Activated CD4-positive, alpha-beta T cell treated with anti-CD3 and anti-CD28 coated beads, Interleukin-2, amount 50 U/mL, for 24 hours (primary cell): ENCODE measurements at places on chromosomes 3 and 15.

DNA sequence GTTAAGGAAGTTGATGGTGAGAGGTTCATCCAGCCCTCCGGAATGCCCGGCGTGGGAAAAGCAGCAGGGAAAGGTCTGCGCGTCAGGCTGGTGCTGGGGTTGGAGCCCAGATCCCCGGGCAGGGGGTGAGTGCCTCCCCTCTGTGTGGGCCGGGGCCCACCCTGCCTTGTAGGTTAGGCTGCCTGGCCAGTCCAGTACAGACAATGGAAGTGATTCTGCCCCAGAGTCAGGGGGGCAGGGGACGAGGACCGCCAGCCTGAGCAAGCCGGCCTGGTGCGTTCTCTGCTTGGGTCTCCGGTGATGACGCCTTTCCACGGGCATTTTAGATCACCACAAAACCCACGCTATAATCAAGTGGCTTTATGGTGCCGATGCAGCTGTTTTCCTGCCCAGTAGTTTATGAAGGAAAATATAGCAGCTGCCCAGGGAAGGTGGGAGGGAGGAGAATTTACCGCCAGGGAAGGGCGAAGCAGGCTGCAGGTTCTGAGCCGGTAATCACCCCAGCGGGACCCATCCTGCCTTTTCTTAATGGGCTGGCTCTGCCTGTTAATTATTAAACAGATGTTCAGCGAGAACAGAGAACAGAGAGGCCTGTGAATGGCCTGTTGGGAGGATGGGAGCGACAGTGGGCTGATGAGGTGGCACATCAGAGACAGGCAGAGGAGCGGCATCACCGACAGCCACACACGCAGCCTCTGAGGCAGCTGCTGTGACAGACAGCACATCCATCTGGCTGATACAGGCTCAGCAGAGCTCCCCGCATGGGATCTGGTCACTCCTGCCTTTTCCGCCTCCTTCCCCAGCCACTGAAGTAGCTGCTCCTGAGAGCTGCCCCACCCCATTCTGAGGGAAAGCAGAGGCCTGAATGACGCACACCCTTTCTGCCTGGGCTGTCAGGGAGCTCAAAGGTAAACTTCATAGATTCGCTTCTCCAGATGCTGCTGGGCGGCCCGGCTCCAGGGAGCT is 35.2 kb downstream of the BDH1 start:
- no peak for DNase-seq

GRCh38 chr3:134656211-134656800 is 5.5 kb upstream of the KY start:
- DNase-seq = no peak

GRCh38 chr3:109685084-109686079 is 348.0 kb upstream of the DPPA4 start:
- DNase-seq = no peak

DNA sequence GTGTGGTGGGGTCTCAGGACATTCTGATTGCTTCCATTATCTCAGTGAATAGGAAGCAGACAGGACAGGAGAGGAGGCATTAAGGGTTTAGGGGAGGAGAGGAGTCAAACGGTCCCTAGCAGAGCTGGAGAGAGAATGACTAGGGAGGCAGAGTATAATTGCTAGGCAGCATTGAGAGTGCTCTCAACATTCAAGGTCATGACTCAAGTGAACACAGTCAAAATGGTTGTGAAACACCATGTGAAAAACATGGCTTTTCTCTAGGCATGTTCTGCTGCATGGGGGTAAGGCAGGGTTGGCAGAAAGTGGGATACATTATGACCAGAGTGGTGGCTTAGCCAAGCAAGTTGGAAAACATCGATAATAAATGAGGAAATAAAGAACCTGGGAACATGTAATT is 19.5 kb upstream of the HRH1 start:
- no peak for DNase-seq

- no peak for DNase-seq
Observed at GRCh38 chr3:173064631-173065030, 76.4 kb downstream of the SPATA16 start.

- DNase-seq = no peak
Observed at GRCh38 chr3:16084887-16085286, 89.6 kb upstream of the GALNT15 start.

DNA sequence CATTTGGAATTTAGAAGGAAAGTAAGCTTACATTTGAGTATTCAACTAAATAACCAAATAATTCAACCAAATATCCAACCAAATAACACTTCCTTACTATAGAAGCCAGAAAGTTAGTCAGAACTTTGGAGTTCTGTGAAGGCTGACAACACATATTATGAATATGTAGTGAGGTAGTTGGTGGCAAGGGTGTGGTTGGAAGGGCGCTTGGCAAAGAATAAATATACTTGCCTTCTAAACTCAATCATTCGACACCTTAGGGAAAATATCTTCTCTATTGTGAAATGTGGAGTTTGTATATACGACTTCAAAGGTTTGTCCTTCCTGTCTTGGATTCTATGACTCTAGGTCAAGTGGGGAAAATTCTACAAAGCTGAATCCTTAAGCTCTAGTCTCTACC is 111.7 kb upstream of the OSTN start:
- DNase-seq = no peak

DNA sequence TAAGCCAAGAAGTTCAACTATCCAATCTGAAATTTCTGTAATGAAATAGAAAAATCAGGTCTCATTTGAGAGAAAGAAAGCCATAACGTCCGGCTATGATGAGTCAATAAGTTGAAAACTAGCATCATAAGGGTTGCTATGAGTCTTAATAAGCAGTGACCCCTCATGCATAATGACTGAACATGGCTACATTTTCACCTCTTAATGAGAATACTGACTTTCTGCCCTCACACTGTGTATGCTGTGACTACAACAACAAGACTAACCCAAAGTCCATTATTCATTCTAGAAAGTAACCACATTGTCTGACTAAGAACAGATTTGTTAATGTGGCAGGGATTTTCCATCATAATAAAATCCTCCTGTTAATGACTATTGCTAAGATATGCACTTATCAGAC is 884.0 kb upstream of the CADM2 start:
- no peak for DNase-seq

GRCh38 chr15:63484433-63485186 is 19.8 kb upstream of the USP3 start:
- DNase-seq = no peak

DNA sequence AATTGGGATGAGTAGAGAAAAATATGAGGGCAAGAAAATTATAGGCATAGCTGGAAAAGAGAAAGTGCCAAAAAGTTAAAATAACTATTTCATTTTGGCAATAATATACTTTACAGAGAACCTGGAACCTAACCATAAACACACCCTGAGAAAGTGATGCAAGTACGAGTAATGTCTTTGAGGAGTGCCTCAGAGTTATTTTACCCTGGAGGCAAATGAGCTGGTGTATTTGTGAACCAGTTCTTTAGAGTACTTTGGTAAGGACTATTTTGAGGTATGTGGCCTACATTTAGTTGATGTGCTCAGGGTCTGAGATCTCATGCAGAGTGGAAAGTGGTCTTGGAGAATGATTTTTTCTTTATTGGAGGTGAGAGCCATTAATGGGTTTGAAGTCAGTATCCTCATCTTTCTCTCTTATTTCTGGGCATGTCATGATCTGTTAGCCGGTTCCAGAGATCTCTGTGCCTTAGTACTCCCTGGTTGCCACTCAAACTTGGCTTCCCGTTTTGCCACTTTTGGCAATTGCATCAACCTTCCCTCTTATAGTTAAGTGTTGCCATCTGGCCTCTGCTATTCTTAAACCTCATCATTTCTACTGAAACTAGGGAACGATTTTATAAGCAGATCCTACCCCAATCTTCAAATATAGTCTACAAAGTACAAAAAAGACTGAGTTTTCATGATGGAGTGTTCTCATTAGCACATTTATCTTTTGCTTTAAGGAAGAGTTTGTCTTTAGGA is 145.7 kb downstream of the EPHA6 start:
- DNase-seq = no peak

GRCh38 chr3:4581124-4581424 is 87.9 kb downstream of the ITPR1 start:
- DNase-seq = no peak

DNA sequence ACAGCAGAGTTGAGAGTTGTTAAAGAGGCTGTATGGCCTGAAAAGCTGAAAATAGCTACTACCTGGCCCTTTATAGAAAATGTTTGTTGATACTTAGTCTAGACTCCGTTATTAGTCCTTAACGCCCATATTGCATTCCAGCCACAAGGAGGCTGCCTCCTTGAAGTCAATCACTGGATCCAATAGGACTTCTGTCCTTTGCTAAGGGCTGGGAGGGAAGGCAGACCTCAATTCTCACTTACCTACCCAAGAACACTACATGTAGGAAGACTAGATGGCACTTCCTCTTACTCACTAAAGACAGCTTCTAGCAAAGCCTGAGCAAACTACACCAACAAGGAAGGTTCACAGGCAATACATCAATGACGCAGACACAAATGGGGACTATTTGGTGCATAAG is 139.5 kb upstream of the HACD2 start:
- DNase-seq = no peak

GRCh38 chr15:56971571-56971970 is 53.1 kb downstream of the TCF12 start:
- DNase-seq = no peak

GRCh38 chr15:27271258-27271657 is 300.3 kb downstream of the GABRG3 start:
- DNase-seq = no peak

DNA sequence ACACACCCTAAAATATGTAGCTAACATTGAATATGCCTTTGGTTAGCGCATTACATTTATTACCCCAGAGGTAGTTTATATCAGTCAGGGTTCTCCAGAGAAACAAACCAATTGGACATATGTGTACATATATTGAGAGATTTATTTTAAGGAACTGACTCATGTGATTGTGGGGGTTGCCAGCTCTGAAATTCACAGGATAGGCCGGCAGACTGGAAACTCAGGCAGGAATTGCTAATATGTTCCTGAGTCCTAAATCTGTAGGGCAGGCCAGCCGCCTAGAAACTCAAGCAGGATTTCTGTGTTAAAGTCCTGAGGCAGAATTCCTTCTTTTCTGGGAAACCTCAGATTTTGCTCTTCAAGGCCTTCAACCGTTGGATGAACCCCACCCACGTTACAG is 189.7 kb downstream of the CDIN1 start:
- DNase-seq = no peak

GRCh38 chr15:69590932-69591524 is 138.4 kb downstream of the RPLP1 start:
- no peak for DNase-seq

DNA sequence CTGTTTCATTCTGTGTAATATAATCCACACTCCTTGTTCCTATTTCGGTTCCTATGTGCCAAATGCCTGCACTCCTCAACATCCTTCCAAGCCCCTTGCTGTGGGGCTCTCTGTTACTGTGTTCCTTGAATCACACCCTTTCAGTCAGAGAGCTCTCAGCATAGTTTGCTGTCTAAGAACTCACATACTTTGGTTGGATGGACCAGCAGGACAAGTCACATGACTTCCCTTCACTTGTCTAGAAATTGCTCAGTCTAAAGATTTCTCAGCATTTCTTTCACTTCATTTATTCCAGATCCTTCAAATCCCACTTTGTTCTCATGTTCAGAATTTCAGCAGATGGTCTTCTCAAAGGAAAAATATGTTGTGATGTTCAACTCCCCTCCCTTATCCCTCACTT is 203.5 kb upstream of the PFN2 start:
- no peak for DNase-seq

GRCh38 chr3:114887806-114888205 is 259.3 kb downstream of the ZBTB20 start:
- DNase-seq = no peak

DNA sequence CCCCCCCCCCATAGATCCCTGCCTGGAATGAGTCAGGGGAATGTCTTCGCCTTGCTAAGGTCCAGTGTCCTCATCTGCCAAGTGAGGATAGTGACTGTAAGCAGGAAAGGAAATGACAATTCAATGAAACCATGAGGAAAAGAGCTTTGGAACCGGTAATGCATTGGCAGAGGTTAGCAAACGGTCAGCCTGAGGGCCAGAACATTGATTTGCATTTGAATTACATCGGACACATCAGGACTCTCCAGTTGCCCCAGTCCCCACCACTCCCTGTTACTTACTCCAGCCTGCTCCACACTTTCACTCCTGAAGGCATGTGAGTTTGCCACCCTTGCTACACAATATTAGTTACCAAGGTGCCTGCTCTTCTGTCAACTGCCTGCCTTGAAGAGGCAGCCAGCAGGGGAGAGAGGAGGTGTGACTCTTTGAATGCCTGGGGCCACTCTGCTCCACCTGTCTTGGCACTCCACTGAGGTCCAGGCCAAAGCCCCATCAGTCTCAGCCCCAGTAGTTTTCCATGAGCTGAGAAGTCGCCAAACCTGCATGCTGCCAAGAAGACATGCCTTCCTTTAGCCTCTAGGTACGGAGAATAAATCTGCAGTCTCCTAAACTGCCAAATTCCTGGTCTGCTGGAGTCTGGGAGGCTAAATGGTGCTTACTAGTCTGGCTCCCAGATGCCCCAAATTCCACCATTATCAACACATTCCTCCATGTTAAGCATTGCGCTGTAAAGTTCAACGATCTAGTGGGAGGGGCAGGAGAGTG is 191.7 kb upstream of the TLE3 start:
- DNase-seq = no peak

DNA sequence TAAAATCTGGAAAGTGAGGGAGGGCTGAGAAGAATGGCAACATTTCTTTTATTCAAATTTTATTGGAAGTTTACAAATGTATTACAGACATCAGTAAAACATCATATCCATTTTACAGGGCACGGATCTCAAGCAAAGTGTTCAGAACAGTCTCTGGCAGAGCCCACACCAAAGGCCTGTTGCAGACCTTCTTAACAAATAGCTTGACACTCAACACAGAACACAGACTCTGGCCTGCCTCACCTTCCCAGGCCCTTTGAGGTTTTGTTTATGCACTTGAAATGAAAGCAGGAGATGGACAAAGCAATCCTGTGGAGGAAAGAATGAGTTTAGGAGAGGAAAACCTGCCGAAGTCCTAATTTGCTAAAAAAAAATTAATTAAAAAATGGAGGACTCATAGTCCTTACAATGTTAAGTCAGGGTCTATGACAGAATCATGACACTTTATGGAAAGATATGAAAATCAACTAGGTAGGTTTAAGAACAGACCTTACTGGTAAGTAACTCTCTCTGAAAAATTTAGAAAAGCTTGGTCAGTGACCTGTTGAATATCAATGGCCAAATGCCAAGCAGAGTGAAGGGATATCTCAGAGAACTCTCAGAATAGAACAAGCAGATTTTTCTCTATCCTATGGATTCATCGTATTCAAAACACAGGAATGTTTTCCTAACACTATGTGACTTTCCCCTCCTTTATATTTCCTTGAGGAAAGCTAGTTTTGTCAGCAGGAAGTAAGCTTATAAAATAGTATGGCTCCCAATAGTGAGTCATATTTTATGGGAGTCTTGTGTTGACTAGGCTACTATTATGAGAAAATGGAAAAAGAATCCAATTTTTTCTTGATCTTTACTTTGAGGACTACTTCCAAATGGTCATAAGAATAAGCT is 70.8 kb upstream of the PSMD6 start:
- DNase-seq = no peak

- no peak for DNase-seq
Observed at GRCh38 chr3:187782006-187782405, 36.7 kb upstream of the BCL6 start.

DNA sequence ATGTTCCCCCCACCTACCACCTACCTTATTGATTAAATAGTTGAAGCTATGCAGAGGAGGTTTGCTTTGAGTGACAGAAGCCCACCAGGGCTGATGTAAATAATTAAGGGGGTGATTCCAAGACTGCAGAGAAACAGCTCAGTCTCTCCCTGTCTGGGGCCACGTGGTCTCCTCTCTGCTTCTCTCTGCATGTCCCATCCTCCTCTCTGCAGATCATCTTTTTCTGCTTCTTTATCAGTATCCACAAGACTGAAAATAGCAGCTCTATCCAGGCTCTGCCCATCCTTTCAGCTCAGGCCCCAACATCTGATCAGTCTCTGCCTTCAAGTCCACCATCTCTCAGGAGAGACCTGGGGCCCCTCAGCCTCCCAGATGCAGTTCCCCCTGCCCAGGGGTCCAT is 110.8 kb downstream of the ANP32A start:
- no peak for DNase-seq
